ENCODE measurements at places on chromosomes 7 and 10. TPM values are rescaled to one million over a fixed set of nuclear protein-coding genes. Genes with fewer than 3 reads are reported as not detected.

Gene CYP17A1
- not detected for total RNA-seq

GRCh38 chr7:152949253-152949652, 189.7 kb downstream of the ACTR3B start:
- H3K27me3 ChIP-seq: no peaks in the 10 kb centered on the region
- no peaks in the 10 kb centered on the region for H3K4me1 ChIP-seq
- DNase-seq: no peak
- H3K4me3 ChIP-seq: no peak overlapping the region
- H3K27ac ChIP-seq: no peak overlapping the region

- H3K36me3 ChIP-seq: no peaks in the 10 kb centered on the region
- no peak overlapping the region for H3K4me3 ChIP-seq
- H3K27me3 ChIP-seq: no peaks in the 10 kb centered on the region
Measured at GRCh38 chr7:18895456-18895855, 222.0 kb downstream of the TWIST1 start.

GRCh38 chr10:71838264-71839211, 12.5 kb downstream of the PSAP start:
- H3K27me3 ChIP-seq: no peaks in the 10 kb centered on the region
- no peak for DNase-seq
- no peaks in the 10 kb centered on the region for H3K36me3 ChIP-seq
- H3K4me1 ChIP-seq: peaks cover 63% of the 10 kb centered on the region

Gene RBM20
- total RNA-seq: 0.28 TPM

DNA sequence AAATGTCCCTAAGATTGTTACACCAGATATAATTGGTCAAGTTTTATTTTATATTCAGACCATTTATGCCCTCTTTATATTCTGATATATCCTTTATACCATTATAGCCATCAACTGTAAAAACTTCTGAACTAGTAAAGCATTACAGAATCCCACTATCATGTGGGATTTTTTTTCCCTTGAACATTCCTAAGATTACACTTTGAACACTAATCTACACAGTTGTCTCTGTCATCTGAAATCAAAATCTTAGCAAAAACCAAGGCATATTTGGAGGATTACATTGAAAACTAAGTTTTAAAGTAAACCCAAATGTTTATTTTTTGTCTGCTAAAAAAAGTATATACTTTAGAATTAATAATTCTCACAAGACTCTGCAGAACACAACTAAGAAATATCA, 116.2 kb upstream of the GPR22 start:
- H3K36me3 ChIP-seq: peaks cover 3% of the 10 kb centered on the region
- no peaks in the 10 kb centered on the region for H3K4me1 ChIP-seq
- no peak overlapping the region for H3K4me3 ChIP-seq
- no peak for DNase-seq
- H3K27ac ChIP-seq: no peak overlapping the region

DNA sequence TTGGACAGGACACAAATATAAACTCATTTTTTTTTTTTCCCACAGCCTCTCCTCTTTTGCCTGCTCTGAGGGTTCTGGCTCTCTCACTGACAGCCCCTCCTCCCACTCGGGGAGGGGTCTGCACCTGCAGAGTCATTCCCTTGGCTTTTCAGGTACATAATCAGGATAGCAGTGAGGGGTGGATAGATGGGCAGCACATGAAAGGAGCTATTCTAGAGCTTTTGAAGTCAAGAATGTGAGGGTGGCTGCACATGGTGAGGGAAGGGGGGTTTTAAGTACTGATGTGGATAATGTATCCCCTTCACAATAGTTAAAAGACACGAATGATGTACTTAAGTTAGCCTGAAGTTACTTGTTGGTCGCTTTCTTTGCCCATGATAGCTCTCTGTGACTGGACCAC, 76.2 kb downstream of the CFAP58 start:
- peaks cover 22% of the 10 kb centered on the region for H3K4me1 ChIP-seq
- H3K4me3 ChIP-seq: peak overlapping the region; percentile 1
- no peaks in the 10 kb centered on the region for H3K27me3 ChIP-seq
- peak; percentile 59 for DNase-seq

Gene C10orf90
- not detected for total RNA-seq

DNA sequence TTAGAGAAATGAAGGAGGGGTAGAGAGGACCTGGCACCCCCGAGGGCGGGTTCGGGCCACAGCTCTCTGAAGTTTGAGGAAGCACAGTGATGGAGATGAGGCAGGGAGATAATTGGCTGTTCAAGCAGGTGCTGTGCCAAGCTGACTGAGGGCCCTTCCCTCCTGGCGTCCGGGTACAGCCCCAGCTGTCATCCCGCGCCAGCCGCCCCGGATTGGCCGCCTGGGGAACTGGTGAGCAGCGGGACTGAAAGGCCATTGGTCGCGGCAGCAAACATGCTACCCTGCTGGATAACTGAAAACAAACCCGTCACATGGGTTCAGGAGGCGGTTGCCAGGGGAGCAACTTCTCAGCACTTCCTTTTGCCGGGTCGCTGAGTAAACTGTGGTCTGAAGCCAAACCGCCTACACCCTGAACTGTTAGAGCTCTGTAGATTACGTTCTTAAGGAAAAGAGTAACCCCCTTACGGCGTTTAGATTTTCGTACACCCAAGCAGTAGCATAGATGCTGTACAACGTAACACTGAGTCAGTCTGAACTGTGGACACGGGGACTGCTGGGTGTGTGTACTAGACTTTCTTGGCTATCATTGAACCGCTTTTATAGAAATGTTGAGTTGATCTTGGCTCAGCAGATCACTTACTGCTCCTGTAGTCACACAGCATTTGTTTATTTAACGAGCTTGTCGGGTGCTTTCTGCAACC, 1.3 kb downstream of the INSIG1 start:
- peak; percentile 94 for DNase-seq
- H3K4me3 ChIP-seq: peak overlapping the region; percentile 90
- H3K4me1 ChIP-seq: peaks cover 23% of the 10 kb centered on the region

DNA sequence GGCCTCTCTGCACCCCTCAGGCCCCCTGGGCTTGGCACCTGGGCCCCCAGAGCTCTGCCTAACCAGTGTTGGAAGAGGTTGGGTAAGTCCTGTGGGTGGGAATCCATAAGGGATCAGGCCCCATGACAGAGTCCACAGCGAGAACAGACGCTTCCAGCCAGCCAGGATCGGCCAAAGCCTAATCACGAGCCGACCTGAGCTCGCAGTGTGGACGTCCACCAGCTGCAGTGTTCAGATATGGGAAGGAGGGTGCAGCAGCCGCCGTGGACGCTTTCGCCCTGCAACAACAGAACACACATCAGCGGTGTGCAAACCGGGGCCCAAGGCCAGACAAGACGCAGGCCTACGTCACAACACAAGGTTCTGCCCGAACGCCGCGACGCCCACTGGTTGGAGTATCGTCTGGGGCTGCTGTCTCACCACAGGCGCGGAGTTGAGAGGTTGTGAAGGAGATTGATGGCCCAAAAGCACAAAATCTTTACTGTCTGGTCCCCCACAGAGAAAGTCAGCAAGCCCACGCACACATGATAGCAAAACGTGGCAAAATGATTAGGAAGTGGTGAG, 102.1 kb downstream of the FOXL3 start:
- H3K4me3 ChIP-seq: no peak overlapping the region
- DNase-seq: no peak
- no peaks in the 10 kb centered on the region for H3K36me3 ChIP-seq

Gene BTRC
- 23.5 TPM for total RNA-seq

DNA sequence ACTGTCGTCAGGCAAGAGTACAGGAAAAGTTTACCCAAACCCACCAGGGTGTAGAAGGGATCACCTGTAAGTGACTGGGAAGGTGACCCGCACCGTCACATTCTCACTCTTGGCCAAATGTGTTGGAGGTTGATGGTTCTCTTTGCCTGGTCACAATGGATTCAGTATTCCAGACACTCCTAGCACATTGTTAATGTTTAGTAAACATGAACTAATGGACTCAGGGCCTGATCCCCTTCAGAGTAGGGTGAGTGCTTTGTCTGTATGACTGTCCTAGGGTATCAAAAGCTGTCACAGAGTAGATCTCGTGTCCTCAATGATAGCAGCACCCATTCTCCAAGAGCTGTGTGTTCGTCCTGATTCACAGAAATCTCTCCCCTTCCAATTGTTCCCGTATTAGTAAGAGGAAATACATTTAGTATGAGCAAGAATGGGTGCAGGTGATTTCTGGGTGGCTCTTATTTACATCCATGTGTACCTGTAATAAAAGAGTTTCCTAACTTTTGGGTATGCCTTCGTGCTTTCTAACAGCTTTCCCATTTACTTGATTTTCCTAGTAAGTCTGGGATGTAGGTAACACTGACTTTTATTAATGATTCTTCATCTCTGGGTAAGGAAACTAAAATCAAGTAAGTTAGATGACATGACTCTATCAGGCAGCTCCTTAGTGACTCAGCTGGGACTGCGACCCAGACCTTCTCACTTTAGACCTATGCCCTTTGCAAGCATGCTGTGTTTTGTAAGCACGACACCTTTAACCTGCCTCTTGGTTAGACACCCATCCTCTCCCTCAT, 4.7 kb downstream of the EEPD1 start:
- H3K36me3 ChIP-seq: no peaks in the 10 kb centered on the region
- no peak overlapping the region for H3K27ac ChIP-seq
- H3K4me1 ChIP-seq: peaks cover 13% of the 10 kb centered on the region
- H3K4me3 ChIP-seq: no peak overlapping the region

DNA sequence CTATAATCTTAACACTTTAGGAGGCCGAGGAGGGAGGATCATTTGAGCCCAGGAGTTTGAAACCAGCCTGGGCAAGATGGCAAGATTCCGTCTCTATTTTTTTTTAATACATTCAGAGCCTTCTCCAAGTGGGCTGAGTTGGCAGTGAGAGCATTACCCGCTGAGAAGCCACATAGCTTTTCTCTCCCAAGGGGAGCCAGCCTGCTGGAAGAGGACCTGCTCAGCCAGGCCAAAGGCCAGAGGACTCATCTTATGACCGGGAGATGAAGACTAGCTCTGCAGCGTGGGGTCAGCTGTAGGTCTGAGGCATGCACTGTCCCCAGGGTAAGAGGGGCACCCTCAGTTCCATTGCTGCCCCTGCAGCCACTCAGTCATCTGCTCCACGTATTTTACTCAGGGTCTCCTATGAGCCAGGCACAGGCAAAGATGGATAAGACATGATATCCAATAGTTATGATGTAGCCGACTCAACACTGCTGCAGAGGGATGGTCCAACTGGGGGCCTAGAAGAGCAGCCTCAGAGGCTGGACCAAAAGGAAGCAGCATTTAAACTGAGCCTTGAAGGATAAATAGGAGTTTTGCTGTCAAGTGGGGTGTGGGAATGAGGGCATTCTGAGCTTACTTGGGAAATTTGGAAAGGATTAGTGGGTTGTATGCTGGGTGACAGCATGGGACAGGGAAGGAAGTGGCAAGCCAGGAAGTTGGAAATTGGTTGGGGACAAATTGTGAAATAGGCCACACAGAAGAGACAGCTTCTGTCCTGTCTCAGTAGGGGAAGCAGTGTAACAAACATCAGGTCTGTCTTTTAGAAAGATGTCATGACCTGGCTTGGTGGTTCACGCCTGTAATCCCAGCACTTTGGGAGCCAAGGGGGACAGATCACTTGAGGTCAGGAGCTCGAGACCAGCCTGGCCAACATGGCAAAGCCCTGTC, 1.6 kb upstream of the MARVELD1 start:
- H3K27me3 ChIP-seq: no peaks in the 10 kb centered on the region
- peaks cover 21% of the 10 kb centered on the region for H3K4me1 ChIP-seq
- no peaks in the 10 kb centered on the region for H3K36me3 ChIP-seq
- DNase-seq: no peak

DNA sequence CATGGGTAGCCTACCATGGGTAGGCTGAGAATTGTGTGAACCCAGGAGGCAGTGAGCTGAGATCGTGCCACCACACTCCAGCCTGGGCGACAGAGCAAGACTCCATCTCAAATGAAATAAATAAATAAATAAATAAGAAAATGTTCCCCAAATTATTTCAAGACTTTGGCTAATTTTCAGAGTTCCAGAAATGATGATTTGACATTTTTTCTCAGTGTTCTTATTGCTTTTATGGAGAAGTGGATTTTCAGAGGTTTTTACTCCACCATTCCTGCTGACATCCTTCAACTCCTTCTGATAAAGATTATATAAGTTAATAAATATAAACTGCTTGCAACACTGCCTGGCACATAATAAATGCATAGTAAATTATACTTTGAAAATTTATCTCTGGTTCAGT, 80.4 kb upstream of the PRKCQ start:
- H3K27ac ChIP-seq: no peak overlapping the region
- no peak overlapping the region for H3K4me3 ChIP-seq
- H3K4me1 ChIP-seq: no peaks in the 10 kb centered on the region
- H3K27me3 ChIP-seq: no peaks in the 10 kb centered on the region
- no peaks in the 10 kb centered on the region for H3K36me3 ChIP-seq

GRCh38 chr7:44489955-44490350, 505 bp downstream of the NUDCD3 start:
- peak overlapping the region; percentile 99 for H3K27ac ChIP-seq
- no peaks in the 10 kb centered on the region for H3K27me3 ChIP-seq
- H3K4me1 ChIP-seq: peaks cover 8% of the 10 kb centered on the region
- peak overlapping the region; percentile 86 for H3K4me3 ChIP-seq
- DNase-seq: no peak

Gene EEPD1
- 1.1 TPM for total RNA-seq

Data from neural progenitor cell (in vitro differentiated cells).